ENCODE measurements at places on chromosomes 13 and 19. TPM values are rescaled to one million over a fixed set of nuclear protein-coding genes. Genes with fewer than 3 reads are reported as not detected.

DNA sequence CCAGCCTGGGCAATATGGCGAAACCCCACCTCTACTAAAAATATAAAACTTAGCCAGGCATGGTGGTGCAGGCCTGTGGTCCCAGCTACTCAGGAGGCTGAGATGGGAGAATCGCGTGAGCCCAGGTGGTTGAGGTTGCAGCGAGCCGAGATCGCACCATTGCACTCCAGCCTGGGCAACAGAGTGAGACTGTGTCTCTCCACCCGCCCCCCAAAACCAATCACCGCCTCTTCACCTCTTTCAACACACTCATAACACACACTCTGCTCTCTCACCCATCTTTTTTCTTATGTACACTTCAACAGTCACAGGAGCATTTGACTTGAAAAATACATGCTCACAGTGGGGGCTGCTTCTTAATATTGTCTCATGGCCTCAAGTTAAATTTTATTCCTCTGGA is 76.8 kb downstream of the ESD start:
- no peak for DNase-seq

The SERPINE3 gene
- 0.26 TPM for polyA plus RNA-seq

GRCh38 chr13:50513300-50513877 is 330.1 kb downstream of the DLEU7 start:
- no peak for DNase-seq

- no peak for DNase-seq
Observed at GRCh38 chr13:112879283-112879833, 89.7 kb upstream of the MCF2L start.

The LGALS14 gene
- not detected for polyA plus RNA-seq

The AP1M1 gene
- 60.1 TPM for polyA plus RNA-seq
